A549 (cell line): ENCODE measurements at places on chromosomes 4 and X. TPM values are rescaled to one million over a fixed set of nuclear protein-coding genes. Genes with fewer than 3 reads are reported as not detected.

DNA sequence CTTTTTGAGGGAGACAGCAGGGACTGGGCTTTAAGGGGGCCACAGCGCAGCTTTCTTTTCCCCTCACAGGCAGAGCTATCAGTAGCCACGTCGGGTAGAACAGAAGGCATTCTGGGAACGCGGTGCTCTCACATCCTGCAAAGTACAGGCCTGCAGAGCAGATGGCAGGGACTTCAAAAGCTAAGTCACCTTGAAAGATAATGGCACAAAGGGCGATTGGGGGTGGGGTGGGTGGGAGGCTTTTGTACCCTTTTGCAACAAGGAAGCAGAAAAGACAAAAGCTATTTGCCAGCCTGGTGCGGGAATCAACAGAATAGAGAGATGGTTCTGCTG, 93.9 kb downstream of the PHKA2 start:
- no peak for DNase-seq

- no peak for DNase-seq
Observed at GRCh38 chr4:83862471-83862870, 326.6 kb downstream of the GPAT3 start.

- DNase-seq = no peak
Observed at GRCh38 chrX:71563921-71564320, 14.3 kb upstream of the GCNA start.

DNA sequence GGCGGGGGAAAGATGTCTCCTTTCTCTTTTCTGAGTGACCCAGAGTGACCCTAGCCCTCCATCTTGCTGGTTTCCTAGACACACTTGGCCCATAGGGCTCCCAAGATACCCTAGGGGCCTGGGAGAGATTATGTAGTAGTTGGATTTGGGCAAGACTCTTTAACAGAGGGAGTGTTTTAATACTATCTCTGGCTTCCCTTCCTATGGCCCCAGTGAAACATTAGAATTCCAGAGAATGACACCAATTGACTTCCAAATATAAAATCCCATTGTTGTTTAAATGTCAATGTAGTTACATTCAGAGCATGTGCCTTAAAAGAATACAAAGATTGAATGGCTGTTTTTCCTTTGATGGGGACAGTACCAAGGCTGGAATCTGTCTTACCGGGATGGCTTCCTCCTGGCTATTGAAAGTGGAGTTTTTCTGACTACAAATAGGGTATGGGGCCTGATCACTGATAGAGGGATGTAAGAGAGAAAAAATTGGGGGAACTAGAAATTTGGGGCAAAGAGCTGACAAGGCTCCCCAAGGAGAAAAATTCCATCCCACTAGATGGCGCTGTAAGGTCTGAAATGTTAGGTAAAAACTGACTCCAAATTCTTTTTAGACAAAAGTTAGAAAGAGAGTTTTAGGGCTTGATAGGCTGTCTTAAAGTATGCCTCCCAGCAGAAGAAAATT, 10.7 kb downstream of the TENT5D start:
- DNase-seq = no peak

DNA sequence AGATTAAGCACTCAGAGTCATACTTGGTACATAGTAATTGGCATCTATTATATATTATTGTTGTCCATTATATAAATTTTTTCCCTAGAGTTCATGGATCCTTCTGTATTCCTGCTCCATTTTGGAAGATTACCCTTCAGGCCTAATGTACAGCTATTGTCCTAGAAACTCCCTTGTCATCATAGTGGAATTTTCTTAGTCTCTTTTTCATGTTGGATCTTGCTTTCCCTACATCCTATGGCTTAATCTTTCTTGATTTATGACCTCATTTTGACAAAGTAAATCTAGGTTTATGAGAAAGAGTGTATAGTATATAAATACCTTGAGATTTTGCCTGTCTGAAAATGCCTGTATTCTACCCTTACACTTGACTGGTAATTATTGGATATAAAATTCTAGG, 22.1 kb downstream of the ARMCX4 start:
- DNase-seq = no peak

DNA sequence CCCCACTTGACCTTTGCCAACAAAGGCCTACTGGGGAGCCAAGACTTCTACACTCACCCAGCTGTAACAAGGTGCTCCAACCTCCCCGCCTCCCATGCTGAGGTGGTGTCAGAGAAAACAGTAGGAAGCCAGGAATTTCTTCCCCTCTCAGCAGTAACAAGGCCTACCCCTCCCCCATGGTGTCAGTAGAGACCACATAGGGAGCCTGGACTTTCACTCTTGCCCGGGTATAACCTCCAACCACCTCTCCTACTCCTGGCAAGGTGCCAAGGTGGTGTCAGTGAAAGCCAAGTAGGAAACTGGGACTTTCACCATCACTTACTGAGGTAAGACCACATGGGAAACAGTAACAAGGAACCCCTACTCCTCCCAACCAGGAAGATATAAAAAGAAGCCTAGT, 93.1 kb downstream of the SLC16A2 start:
- no peak for DNase-seq

The DGKK gene
- not detected in 3 replicates for polyA plus RNA-seq

The VCX2 gene
- polyA plus RNA-seq = not detected in 3 replicates

DNA sequence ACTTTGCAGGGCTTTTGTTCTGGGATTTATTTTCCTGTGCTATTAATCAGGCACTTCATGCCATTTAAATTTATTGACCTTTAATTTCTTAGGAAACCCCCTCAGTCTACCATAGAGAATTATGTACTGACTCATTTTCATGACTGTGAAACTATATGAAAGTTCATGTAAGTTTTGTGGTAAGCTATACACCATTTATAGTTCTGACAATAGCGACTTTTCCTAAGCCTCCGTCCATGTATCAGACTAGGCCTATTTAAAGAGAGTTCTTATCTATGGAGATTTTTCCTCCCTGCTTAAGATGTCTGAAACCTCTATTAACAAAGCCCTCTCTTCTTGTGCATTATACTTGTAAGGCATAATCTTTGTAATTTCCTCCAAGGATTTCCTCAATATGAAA, 111.6 kb downstream of the AFF2 start:
- DNase-seq = no peak
